ENCODE measurements at places on chromosomes 4 and X.

DNA sequence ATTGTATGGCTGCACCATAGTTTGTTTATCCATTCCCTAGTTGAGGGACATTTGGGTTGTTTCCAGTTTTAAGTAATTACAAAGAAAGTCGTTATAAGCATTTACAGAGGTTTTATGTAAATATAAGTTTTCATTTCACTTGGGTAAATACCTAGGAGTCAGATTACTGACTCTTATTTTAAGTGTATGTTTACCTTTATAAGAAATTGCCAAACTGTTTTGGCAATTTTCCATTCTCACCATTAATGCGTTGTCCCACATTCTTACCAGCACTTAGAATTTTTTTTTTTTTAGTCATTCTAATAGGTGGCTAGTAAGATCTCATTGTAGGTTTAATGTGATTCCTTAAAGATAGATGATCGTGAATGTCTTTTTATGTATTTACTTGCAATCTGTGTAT, 121.5 kb upstream of the NR3C2 start:
- no peak for DNase-seq

- no peak for DNase-seq
Observed at GRCh38 chr4:111480510-111480909, 664.7 kb upstream of the FAM241A start.

GRCh38 chrX:40933706-40934425, 151.4 kb upstream of the USP9X start:
- DNase-seq, result no peak

GRCh38 chr4:25863831-25864418, 1.1 kb upstream of the SEL1L3 start:
- DNase-seq, result no peak

- no peak for DNase-seq
Observed at GRCh38 chr4:69909195-69909594, 21.7 kb upstream of the CSN1S1 start.

DNA sequence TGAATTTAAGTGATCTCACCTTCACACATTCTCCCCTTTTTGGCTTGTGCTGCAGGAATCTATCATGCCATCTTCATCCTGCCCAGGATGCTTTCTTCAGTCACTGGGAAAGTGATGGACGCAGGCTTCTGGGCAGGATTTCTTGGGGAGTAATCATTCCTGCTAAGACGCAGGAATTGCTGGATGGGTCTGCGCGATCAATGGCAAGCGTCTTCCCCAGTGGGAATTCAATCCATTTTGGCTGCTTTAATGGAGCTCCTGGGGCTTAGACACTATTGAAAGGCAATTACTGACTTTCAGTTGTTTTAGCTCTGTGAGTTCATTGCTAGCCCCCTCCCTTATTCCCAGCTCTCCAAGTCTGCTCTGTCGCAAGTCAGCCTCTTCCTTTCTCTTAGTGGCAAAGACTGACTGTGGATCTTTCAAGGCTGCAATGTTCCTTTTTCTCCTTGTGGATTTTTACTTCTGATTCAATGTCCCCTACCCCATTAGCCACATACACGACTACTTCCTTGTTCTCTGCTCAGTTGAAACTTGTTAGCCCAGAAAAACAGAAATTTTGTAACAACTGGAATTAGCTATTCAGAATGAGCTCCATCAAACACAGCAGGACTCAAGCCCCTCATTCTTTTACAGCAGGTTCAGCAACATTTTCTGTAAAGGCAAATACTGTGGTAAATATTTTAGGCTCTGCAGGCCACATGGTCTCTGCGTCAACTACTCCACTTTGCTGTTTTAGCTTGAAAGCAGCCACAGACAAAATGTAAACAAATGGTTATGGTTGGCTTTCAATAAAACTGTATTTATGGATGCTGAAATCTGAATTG, 154.9 kb downstream of the ASB9 start:
- no peak for DNase-seq

All from activated CD4-positive, alpha-beta T cell treated with anti-CD3 and anti-CD28 coated beads for 1 hour (primary cell).